ENCODE measurements at places on chromosomes 12 and 14.
A peak's percentile ranks its signal among the peaks of the same experiment; 100 is the strongest.

GRCh38 chr12:68508576-68508975 is 102.1 kb upstream of the RAP1B start:
- DNase-seq, result no peak

- DNase-seq, result no peak
Measured at GRCh38 chr12:22169376-22169775, 123.4 kb downstream of the CMAS start.

DNA sequence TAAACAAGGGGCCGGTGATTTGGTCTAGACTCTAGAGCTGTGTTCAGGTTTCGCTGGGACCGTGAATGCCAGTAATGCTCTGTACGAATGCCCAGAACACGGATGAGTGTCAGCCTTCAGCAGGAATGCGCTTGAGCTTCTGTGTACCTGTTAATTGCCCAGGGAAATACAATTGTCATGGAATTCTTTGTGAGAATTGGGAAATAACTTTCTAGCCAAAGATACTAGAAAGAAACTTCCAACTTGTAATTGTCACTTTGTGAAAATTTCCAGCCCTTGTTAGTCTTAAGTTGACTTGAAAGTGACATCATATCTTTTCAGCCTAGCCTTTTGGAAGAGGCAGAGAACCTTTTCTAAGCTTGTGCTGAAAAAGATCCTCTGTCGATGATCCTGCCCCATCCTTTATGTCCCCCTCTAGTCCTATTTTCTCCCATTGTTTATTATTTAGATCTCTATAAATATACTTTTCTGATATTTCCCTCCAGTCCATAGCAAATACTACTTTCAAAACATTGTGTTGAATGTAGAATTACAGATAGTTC is 2.7 kb downstream of the CHST11 start:
- no peak for DNase-seq

- no peak for DNase-seq
Measured at GRCh38 chr12:69579029-69579428, 6.2 kb upstream of the CCT2 start.

GRCh38 chr12:38695057-38695456 is 210.3 kb downstream of the CPNE8 start:
- no peak for DNase-seq

DNA sequence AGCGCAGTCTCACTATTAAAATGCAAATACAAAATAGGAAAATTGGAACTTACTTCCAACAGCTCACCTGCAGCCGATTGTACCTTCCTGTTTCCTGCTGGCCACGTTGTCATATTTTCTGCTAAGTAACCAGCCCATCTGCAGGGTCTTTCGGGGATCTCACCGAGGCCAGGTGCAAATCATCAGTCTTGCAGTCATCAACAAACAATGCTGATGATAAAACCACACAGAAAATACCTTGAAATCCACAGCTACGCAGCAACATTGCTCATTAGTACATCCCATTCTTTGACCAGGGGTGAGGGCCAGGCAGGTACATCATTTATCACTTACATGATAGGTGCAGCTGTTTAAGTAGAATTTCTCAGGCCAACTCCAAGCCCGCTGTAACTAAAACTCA is 406.9 kb downstream of the TMEM121 start:
- no peak for DNase-seq

GRCh38 chr14:54023027-54023426 is 66.4 kb upstream of the BMP4 start:
- DNase-seq, result no peak

DNA sequence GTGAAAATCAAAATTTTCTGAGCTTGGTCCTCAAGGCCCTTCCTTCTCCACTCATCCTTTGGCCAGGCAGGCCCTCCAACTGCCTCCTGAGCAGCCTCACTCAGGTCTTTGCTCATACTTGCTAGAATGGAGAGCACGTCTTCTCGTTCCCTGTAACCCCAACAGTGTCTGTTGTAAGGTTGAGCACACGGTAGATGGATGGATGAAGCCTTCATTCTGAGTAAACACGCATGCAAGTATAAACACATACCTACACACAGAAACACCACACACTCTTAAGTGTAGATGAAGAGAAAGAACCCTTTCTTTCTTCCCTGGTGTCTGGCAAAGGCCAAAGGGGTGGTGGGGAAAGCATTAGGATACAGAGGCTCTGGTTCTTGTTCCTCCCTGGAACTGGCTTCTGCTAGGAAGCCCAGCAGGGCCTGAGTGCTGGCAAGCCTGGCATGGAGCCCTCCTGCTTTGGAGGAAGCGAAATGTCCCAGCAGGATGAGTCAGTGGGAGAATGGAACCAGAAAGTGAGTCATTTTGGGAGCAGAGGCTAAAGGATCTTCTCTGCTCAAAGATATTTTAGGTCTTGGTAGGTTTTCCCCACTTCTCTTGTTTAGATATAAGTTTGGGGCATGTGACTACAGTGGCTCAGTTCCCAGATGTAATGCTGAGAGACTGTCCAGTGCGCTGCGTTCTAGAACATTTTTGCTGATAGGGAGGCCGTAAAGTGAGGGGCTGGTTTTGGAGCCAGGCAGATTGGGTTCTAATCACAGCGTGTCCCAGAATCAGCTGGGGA is 127.4 kb downstream of the CACNA1C start:
- DNase-seq, result peak; percentile 55

DNA sequence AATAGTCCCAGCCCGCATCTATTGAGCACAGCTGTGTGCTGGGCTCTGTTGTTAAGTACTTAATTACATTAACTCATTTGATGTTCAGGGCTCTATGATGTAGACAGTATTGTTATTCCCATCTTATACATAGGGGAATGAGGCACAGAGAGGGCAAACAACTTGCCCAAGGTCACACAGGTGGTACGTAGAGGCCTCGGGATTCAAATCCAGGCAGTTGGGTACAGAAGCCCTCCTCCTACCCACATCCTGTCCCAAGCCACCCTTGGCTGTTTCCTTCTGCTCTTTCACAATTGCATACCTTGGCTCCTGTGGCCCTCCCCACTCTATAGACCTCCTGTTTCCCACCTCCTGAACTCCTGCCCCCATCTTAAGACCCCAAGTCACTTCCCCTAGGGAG is 10.0 kb upstream of the GPR68 start:
- DNase-seq, result no peak

- peak; percentile 69 for DNase-seq
Measured at GRCh38 chr12:123457980-123458779, at the start of gene SNRNP35. SNRNP35 (plus strand) TSS chr12:123458139; CDS start chr12:123465541, 7,402 bp downstream.

DNA sequence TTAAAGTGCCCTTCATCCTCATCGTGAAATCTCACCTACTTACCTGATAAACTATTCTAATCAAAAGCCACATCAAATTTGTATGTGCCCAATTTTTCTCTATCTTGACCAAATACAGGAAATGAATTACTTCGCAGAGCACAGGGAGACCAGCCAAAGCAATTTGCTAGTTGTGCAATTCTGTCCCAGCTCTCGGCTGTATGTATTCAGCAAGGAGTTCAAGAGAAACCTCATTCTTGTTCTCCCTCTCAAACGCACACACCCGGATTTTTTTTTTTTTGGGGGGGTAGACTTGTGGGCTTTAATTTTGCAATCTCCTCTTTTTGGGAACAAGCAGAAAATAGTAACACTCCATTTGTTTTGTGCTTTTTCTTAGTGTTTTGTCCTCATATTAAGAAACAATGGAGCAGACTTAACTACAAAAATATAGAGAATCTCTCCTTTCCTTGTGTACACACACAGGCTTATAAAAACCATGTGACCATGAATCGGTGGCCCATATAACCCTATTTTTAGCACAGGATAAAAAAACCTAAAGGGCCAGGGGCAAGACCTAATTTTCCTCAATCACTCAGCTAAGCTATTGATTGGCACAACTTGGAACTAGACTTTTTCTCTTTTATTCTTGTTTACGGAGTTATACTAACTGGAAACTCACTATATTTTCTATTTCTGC is 64.2 kb downstream of the MBIP start:
- no peak for DNase-seq

GRCh38 chr14:99563749-99564129 is 40.3 kb downstream of the CCDC85C start:
- DNase-seq, result no peak

GRCh38 chr12:91561958-91562325 is 379.3 kb upstream of the DCN start:
- DNase-seq, result no peak

GRCh38 chr12:32824596-32824995 is 68.9 kb upstream of the YARS2 start:
- no peak for DNase-seq

DNA sequence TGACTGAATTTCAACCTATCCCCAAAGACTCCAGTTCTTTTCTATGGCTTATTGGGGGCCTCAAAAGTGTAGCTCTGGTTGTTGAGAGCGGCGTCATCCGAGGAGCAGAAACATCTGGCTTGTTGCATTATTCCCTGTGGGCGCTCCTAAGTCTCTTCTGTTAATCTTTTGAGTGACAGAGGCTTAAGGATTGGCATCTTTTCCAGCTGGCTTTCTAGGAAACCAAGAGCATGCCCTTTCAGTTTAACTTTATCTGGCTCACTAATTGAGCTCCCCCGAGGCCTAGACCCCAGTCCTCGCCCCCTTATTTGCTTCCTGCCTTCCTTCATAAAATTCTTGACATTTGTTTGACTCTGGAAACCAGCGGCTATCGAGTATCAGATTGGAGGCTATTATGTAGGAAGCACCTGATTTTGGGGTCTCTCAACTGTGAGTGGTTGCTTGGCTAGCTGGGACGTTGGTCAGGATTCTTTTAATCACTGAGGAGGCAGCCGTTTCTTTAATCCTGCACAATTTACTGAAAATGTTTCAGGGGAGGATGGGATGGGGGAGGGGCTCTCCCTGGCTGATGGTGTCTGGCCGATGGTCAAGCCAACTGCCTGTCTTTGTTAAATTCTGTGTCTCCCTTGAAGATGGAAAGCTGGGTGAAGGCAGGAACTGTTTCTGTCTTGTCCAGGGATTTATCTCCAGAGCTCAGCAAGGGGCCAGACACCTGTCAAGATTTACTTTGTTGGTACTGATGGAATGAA is 3.1 kb downstream of the SMOC1 start:
- DNase-seq, result no peak

GRCh38 chr12:33322519-33322918 is 117.1 kb downstream of the SYT10 start:
- DNase-seq, result no peak

All from substantia nigra (tissue), 51 donors.